GM06990 (cell line): ENCODE measurements at places on chromosomes 12 and 14.

GRCh38 chr12:62640910-62641448 lies 174.4 kb downstream of the MON2 start:
- peak; percentile 60 for DNase-seq

DNA sequence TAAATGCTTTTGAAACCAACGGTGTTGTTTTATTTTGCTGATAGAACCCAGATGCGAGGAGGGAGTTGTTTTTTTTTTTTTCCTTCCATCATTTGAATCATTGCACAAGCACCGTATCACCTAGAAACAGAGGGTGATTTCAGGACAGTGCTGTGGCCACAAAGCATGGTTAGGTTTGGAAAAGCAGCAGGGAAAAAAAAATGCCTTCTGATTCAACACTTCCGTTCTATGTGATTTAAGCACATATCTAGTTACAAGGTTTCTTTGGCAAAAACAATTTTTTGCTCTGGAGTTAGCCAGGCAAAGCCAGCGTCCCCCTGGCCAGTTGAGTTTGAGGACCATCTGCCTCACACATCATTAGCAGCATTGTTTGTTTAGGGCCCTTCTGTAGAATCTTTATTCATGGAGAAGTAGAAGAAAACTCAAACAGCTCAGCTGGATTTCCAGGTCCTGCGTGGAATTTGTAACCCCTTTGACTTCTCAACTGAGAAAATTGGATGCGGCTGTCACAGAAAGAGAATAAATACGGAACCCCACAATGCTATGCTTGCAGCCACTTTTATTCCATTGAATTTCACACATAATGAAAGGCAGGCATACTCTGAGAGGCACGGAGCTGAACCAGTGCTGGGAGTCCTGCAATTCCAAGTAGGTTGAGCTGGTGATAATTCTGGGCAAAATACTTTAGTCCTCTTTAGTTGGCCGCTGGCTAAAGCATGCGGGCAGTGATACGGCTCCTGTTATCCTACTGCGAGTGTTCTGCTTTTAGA lies 17.0 kb upstream of the WNT5B start:
- DNase-seq: no peak

GRCh38 chr12:5200278-5201087 lies 156.8 kb downstream of the KCNA5 start:
- peak; percentile 18 for DNase-seq

DNA sequence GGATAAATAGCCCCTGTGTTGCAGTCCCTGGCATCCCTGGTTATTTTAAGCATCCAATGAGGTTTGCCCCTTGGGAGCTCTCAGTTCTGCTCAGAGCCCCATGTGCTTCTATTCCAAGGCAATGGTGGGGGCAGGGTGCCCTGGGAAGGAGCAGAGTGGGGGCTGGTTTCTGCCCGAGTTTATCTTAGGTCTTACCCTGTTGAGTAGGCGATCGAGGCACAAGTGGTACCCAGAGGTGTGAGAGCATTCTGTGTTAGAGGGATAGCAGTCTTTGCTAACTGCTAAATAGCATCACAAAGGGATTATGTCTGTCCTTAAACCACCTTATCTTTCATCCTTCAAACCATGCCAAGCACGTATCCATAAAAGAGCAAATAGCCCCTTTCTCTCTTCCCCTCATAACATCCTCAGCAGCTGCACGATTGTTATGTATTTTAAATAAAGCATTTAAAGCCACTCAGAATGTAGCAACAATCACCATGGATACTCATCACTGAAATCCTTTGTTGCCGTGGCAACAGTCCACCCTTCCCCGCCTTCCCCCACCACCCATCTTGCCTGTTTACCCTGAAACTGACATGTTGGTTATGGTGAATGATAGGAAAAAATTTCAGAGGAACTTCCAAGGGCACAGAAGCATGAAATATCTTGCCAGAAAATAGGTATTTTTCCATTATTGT lies 139.3 kb downstream of the PTPN11 start:
- no peak for DNase-seq

DNA sequence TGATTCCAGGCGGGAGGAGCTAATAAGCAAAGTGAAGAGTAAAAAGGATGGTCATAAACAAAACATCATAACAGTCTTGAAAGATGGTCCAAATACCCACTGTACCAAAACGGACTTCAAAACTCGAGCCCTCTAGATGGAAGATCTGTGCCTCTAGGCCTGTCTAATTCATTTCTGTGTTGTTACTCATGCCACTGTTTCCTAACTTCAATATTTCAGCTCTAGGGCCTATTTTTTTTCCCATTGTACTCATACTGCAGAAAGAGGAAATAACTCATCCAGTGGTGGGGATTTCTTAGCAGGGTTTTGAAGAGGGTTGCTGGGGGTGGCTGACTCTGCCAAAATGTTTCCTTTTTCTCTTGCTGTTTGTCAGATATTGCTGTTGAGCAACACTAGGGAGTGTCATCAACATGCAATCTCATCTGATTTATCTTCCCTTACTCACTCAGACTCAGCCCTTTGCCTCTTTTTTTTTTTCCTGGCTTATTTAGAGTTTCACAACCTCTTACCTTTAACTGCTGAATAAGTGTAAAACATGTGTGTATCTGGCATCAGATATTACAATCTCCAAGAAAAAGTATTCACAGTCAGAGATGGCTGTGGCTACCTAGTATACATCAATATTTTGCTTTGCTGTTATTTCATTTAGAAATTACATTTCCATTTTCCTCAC lies 189.6 kb downstream of the DUSP6 start:
- DNase-seq: peak; percentile 49

- DNase-seq: no peak
Measured at GRCh38 chr14:77045238-77046162, 17.0 kb upstream of the IRF2BPL start.

DNA sequence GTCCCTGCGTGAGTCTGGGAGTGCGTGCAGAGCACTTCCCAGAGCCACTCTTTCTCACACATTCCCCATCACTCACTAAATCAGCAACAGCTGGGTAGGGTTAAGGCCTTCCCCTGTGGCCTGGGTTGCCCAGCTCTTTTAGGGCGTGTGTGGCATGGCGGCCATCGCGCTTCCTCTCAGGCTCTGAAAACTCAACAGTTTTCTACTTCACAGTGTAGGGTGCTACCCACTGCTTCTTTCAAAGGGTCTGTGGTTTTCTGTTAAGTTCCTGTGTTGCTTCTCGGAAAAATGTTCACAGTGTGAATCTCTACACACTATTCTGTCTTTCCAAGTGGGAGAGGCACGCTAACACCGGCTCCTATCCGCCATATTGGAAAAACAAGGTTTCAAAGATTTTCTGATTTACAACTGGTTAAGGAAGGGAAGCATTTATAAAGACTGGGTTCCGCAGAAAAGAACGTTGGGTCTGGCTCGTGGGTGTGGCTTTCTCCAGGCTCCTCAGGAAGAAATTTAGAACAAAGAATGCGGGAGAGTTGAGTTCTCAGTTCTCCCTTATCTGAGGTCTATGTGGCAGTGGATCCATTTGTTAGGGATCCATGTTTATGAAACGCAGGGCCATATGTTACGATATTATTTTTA lies 34.9 kb upstream of the AEBP2 start:
- DNase-seq: no peak

DNA sequence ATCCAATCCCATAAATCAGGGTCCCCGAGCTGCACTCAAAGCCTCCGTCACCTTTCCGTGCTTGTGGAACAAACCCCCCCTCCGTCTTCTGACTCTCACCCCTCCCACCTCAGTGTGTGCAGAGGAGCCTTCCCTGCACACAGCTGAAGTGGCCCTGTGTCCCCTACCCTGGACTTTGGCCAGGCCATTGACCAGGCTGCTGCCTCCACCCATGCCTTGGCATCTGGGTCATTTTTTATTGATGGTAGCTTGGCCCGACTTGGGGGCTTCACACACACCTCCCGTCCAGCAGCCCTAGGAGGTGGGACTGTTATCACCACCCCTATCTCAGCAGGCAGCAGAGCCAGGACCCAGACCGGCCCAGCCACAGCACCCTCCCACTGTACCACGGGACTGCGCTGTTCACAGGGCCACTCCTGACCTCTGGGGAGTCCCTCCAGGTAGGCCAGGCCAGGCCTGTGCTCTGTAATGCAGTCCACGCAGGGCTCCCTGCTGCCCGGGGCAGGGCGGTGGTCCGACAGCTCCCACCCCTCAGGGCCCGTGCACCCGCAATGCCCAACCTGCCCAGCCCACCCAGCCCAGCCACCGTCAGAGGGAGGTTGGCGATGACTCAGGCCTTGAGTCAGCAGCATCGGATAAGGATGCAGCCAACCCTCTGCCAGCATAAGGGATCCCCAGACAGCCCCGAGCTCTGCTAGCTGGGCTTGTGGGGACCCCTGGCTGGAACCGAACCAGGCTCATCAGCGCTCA lies 9.2 kb upstream of the INF2 start:
- DNase-seq: no peak

- no peak for DNase-seq
Measured at GRCh38 chr14:94875256-94875655, 105.3 kb upstream of the GSC start.

- no peak for DNase-seq
Measured at GRCh38 chr14:77457115-77457521, 283 bp downstream of the VIPAS39 start.

DNA sequence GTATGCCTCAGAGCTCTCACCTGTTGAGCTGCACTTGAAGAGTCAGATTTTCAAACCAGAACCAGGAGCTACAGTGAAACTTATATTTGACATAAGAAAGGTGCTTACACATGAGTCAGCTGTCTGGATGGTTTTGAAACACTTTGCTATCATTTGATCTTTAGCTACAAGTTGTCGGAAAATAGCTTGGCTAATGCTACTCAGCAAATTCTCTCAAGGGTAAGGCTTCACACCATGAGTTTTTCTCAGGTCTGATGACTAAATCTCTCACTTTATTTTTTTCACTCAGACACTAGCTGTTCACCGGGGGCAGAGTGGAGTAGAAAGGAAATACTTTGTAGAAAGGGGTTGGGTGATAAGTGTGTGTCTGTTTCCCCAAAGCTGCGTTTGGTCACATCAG lies 171.8 kb downstream of the FLRT2 start:
- no peak for DNase-seq

DNA sequence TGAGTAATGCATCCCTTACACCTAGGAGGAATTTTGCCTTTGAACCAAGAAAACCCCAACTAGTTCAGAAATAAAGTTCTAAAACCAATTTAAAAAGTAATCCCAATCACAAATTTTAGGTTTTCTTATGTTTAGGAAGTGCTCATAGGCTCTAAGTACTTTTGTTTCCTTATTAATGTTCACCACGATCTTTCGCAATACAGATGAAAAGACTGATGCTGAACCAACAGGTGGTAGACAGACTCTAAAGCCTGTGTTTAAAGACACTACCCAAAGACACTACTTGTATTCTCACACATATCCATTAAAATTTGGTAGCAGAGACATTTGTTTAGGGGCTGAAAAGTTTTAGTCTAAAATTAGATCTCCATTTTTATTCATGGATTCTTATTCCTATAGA lies 10.6 kb upstream of the PHLDA1 start:
- DNase-seq: no peak

- DNase-seq: no peak
Measured at GRCh38 chr14:30894923-30895515, 20.7 kb downstream of the COCH start.

DNA sequence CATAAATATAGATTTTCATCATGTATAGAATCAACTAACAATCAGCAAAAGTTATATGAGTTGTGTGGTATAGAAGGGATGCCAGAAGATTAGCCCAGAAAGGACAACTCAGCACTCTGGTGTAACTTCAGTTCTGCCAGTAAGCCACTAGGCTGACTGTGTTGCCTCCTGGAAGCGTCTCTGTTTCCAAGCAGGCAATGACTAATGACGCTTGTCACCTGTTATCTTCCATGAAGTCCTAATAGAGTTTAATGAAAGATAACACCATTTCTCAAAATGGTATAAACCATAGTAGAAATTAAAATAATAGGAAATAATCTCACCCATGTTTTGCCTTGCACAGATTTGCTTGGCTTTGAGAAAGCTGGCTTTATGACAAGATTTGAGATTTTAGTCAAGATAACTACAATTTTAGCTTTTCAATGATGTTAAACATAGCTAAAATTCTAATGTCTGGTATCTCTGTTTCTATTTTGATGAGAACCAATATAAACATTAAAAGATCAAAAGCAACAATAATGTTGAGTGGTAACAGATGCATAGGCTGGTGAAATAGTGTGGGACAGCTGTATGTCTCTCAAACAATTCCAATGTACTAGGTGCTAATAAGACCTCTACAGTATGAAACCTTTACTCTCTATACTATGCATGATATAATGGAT lies 9.0 kb upstream of the RNU6-7 start:
- DNase-seq: no peak

DNA sequence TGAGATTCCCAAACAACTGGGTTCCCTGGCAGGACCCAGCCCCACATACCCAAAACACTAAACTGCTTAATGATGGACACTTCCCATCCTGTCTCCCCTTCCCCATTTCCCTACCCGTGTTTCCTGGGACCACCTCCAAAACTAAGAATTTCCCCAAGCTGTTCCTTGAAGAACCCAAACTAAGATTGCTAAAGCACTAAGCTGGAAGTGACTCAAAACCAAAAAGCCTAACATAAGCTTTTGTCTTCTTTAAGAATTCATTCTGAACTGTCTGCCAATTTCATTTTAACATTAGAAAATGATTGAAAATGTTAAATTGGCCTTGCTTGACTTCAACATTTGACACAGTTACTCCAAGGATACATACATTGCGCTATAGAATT lies 29.5 kb upstream of the STAB2 start:
- no peak for DNase-seq

DNA sequence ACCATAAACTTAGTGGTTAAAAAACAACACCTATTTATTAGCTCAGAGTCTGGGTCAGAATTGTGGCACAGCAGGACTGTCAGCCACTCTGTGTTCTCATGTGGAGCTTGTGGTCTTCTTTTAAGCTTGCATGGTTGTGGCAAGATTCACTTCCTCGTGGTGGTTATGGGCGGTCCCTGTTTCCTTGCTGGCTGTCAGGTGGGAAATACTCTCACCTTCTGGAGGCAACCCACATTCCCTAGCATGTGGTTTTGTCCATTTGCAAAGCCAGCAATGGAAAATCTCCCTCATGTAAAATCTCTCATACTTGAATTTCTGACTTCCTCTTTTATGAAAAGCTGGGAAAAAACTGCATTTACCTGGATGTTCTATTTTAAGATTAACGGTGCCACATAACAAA lies 229.8 kb downstream of the ALX1 start:
- no peak for DNase-seq

DNA sequence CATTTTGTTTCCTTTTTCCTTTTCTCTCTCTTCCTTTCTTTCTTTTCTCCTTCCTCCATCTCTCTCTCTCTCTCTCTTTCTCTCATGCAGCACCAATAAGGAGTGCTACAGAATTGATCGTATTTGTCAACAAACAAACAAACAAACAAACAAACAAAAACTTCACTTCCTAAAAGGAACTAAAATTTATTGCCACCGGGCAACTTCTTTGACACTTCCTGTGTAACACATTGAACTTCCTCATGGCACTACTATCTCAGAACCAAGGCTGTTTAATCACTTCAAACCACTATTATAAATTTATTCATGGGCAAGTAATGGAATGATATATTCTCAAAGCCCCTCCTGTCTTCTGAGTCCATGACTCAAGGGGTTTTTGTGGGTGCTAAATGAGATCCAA lies 51.3 kb downstream of the SERPINA3 start:
- no peak for DNase-seq

- DNase-seq: no peak
Measured at GRCh38 chr14:100566119-100566518, 21.1 kb downstream of the BEGAIN start.
